Esophagus muscularis mucosa (tissue), 4 donors: ENCODE measurements at places on chromosomes 12 and 14. TPM values are rescaled to one million over a fixed set of nuclear protein-coding genes. Genes with fewer than 3 reads are reported as not detected.

DNA sequence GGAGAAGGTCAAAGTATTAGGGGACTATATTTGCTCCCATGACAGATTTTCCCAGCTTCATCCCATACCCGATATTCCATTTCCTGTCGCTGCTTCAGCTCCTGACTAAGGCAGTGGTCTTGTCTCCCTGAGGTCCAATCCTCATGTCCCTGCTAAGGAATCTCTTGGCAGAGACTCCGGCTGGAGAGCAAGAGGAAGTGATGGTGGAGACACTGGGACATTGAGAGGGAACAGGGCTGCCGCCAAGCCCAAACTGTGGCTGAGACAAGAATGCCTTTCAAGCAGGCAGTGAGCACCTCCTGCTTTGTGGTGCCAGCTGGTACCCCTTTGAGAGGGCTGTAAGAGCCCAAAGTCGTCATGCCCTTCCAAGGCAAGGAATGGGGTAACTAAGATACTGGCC is 5.5 kb downstream of the SP7 start:
- H3K36me3 ChIP-seq: no peaks in the 10 kb centered on the region
- H3K27me3 ChIP-seq: peaks cover 4% of the 10 kb centered on the region
- H3K4me1 ChIP-seq: peaks cover 7% of the 10 kb centered on the region
- no peak overlapping the region for H3K27ac ChIP-seq

DNA sequence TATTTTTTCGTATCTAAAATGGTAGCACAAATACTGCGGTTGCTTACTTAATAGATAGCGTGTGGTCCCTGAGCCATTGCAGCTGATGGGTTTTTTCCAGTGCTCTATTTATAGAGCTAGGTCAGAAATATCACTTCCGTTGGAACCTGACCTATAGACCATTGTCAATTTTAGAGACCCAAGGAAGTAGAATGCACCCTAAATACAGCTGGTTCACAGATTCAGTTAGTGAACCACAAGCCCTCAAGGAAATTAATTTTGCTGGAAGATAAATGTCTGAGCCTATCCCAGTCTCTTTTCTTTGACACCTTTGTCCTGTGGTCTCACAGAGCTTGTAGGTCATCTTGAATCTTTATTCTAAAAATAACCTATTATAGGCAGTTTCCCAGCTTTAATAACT is 391.0 kb downstream of the ZFP36L1 start:
- no peak for DNase-seq
- H3K4me1 ChIP-seq: peaks cover 39% of the 10 kb centered on the region
- no peak overlapping the region for H3K27ac ChIP-seq
- H3K4me3 ChIP-seq: no peak overlapping the region
- H3K36me3 ChIP-seq: no peaks in the 10 kb centered on the region

GRCh38 chr12:26768611-26769603 is 64.1 kb downstream of the ITPR2 start:
- H3K27me3 ChIP-seq: no peaks in the 10 kb centered on the region
- no peak for DNase-seq
- H3K4me3 ChIP-seq: no peak overlapping the region
- H3K4me1 ChIP-seq: peaks cover 6% of the 10 kb centered on the region

DNA sequence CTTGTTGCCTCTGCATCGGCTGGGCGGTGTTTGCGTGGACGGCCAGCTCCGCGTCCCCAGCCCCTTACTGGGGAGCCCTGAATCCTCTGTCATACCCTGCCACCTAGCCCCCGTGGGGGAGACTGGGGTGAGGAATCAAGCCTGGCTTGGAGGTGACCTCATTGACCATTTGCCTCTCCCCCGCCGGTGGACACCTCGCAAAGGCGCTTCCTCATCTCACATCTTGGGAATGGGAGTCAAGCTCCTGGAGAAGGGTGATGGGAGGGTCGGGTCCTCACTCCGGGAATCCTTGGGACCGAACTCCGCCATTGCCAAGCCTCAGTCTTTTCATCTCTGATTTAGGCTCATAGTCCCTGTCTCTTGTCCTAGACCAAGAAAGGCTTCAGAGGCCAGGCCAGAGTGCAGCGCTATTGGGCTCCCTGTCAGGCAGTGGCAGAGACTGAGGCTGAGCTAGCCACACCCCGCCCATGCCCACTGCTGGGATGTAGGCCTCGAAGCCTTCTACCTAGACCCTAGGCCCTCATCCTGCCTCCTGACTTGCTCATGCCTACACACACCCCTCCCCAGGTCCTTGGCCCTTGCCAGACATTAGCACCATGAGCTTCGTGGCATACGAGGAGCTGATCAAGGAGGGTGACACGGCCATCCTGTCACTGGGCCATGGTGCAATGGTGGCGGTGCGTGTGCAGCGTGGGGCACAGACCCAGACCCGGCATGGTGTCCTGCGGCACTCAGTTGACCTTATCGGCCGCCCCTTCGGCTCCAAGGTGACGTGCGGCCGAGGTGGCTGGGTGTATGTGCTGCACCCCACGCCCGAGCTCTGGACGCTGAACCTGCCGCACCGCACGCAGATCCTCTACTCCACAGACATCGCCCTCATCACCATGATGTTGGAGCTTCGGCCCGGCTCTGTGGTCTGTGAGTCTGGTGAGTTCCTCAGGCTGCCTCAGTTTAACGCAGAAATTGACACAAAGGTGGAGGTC is 678 bp downstream of the TRMT61A start:
- H3K4me1 ChIP-seq: peaks cover 46% of the 10 kb centered on the region
- no peak for DNase-seq
- peak overlapping the region; percentile 94 for H3K27ac ChIP-seq
- H3K4me3 ChIP-seq: peak overlapping the region; percentile 99

HOXC10 gene
- total RNA-seq: not detected

ESYT1 gene
- total RNA-seq: 151 TPM

PPHLN1 gene
- total RNA-seq: 45.3 TPM
